Stimulated activated CD4-positive, alpha-beta T cell treated with anti-CD3 and anti-CD28 coated beads, TNF-alpha, amount 100 ng/mL, for 1 hour (primary cell): ENCODE measurements at places on chromosomes 1 and 21.

- DNase-seq, result no peak
These were observed 95.5 kb upstream of the SGIP1 start for GRCh38 chr1:66438501-66438900.

GRCh38 chr1:11558276-11558675 is 79.3 kb downstream of the DISP3 start:
- DNase-seq, result no peak

- no peak for DNase-seq
These were observed 3.0 kb downstream of the ADAM30 start for GRCh38 chr1:119893238-119893791.

GRCh38 chr1:206010060-206010459 is 6.9 kb upstream of the RAB7B start:
- no peak for DNase-seq

GRCh38 chr1:246734866-246735265 is 10.7 kb downstream of the SCCPDH start:
- DNase-seq, result no peak

- no peak for DNase-seq
These were observed 10.3 kb downstream of the LAPTM5 start for GRCh38 chr1:30747033-30748008.

DNA sequence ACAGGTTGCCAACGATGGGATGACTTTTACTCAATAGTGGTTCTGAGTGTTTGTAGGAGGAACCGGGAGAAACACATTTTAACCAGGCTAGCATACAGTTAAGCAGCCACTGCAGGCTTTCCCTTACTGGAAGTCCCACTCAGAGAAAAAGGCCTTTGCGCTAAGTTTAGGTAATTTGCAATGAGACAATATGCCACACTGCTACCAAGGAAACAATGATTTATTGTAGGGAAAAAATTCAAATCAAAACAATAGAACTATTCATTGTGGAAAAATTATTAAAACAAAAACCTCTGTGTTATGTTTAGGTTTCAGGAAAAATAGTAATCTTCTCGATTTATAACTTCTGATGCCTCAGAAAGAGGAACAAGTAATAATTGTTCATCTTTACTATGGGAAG is 51.4 kb upstream of the CR2 start:
- no peak for DNase-seq

GRCh38 chr1:112626887-112627286 is 7.3 kb downstream of the CAPZA1 start:
- no peak for DNase-seq

DNA sequence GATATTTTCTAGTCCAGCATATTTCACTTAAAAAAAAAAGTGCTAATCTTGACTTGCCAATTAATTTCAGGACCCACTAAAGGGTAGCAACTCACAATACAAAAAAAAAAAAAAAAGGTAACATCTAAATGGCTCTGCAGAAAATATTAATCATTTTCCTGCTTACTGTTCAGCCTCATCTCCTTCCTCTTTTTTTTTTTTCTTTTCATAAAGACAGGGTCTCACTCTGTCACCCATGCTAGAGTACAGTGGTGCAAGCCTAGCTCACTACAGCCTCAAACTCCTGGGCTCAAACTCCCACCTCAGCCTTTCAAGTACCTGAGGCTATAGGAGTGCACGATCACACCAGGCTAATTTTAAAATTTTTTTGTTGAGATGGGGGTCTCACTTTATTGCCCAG is 30.4 kb downstream of the TTC13 start:
- DNase-seq, result no peak

GRCh38 chr1:154186177-154186576 is 5.7 kb downstream of the TPM3 start:
- no peak for DNase-seq

DNA sequence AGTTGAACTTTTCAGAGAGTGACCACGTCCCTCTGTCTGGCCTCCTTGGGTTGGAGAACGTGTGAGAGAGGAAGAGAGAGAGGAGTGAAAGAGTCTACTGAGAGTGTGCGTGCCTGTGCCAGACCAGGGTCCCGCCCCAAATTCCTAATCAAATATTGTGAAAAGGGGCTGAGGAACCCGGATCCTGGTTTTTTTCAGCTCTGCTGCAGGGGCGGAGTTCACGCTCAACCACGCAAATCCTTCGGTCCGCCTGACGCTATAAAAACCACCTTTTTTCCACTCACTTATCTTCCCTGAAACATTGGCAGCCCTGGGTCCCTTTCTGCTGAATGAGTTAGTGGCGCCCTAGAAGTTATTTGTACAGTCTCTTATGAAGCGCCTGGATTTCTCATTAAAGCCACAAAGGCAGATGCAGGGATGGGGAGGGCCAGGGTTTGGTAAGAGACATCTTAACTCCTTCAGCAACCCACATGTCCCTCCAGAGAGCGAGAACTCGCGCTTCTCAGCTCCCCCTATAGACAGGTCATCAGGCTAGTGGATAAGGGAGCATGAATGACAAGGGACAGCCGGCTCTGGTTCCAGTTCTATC is at the start of gene FMOD:
Gene FMOD (minus strand): TSS at position 86 of the 589 bp plus-strand sequence. CDS start 2,852 bp downstream, outside the sequence.
- no peak for DNase-seq

DNA sequence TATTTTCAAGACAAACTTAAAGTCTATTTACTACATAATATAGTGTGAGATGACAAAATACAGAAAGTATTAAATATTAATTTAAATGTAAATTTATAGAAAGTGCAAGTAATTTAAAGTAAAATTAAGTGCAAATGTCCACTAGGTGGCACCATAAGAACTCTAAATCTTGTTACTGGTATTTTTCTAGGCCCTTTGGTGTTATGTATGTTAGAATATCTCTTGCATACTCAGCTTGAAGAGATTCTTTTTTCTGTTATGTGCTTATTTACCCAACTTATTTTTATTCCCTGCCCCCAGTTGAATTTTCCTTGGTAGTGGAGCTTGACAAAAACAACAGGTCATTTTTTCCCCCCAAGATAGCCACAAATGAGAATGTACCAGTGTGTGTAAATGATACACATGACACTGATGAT is 71.5 kb downstream of the RPS6KC1 start:
- DNase-seq, result no peak

DNA sequence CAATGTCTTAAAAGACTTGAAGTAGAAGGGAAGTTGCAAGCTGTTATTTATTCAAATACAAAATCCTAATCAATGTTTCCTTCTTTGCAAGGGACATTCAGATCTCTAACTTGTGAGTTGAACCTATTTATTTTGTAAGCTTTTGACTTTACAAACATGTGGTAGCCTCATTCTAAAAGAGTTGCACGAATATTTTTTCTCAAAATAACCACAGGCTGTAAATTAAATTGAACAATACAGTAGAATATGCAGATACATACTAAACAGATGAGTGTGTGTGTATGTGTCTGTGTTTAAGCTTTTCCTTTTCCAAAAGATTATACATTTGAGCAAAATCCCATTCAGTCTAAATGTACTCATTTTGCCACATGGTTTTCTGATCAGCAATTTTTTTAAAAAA is 4.8 kb upstream of the DYNLT5 start:
- no peak for DNase-seq

- no peak for DNase-seq
These were observed 1.9 kb upstream of the IRF2BP2 start for GRCh38 chr1:234611847-234612351.

DNA sequence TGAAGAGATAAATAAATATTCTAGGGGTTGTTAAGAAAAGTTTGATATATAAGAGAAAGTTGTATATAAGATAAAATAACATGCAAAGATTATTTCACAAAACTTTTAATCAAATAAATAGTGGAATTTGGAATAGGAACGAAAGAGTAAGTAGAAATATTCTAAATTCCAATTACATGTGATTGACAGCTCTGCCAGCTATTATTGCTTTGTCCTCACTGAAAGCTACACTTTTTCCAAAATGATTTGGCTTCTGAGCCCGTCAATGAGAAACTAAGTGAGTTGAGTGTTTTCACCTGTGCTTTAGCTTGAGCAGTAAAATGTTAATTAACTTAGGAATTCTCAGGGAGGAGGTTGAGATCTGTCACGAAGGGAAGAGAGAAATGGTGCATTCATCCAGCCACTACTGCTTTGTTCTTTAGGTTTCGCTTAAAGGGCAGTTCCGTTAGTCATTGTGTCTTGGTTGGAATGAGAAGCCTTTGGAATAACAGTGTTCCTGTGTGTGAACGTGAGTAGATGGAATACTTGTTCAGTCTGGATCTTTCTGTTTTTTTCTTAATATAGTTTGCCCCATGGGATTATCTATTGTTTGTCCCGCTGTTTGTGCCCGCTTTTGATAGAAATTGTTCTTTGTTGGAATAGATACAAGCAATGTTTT is 63.3 kb upstream of the CR1L start:
- DNase-seq, result no peak

- no peak for DNase-seq
These were observed 127.5 kb upstream of the EDN2 start for GRCh38 chr1:41611932-41612450.

- no peak for DNase-seq
These were observed 390.6 kb downstream of the PTPRC start for GRCh38 chr1:199029401-199029800.

DNA sequence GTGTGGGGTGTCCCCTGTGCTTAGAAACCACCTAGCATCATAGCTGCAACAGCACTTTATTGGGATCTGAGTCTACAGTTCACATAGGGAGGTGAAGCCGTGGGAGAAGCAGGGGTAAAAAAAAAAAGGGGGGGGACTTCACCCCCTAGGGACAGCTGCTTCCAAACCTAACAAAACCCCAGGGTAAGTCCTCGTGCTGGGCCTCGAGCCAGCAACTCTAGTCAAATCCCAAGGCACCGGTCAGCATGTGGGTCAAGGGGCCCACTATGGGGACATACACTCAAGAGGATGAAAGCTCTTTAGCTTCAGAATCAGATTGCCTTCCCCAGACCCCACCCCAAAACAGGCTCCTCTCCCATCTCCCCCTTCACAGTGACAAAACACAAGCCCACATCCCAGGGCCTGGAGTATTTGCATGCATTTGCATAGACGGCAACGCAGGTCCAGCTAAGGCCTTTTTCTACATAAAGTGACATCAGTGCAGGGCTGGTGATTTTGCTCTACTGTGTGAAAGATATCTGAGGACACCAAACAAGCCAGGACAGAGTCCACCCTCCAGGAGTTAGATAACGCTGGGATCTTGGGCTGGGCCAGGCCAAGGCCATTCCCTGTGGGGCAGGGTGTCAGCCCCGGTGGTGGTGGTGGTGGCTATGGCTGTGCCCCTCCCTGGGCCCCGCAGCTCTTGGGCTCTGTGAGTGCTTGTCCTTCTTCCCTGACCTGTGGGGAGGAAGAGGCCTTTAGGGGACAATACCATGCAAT is 8.1 kb upstream of the PMVK start:
- DNase-seq, result no peak

DNA sequence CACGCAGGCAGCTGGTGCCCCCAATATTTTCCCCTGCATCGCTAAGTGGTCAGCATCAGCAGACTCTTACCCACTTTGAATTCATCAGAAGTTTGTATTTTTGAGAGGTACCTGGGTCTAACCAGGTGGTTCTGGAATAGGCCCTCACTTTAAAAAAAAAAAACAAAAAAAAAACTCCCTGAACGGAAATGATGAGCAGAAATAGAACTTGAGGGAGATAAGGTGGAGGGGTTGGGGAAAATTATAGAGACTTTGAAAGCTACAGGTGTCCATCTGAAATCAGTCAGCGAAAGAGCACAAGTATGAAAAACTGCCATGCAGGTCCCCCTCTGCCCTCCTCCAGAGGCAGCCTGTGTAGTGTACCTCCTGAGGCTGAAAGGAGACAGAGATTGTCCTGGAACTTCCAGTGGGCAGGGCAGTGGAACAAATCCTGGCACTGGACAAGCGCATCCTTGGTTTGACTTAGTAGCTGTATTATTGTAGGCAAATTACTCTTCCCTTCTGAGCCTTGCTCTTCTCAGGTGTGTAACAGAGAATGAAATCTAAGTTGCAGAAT is 1.2 kb downstream of the SLAMF7 start:
- DNase-seq, result no peak

GRCh38 chr1:101142244-101142643 is 94.6 kb upstream of the S1PR1 start:
- no peak for DNase-seq

- DNase-seq, result no peak
These were observed 122.3 kb upstream of the ADAR start for GRCh38 chr1:154730259-154730658.

DNA sequence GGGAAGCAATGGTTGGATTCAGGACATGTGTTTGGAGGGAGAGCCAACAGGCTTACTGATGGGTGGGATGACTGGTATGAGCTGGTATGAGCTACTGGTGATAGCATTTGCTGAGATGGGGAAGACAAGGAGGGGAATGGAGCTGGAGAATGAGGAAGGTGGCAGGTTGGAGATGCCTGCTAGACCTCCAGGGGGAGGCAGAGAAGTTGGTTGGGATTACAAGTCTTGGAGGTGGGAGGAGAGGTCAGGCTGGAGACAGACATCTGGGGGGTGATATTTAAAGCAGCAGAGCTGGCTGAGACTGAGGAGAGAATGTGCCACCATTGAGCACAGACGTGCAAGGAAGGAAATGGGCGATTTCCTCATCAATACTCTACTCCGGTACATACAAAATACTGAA is 31.8 kb upstream of the ENO1 start:
- DNase-seq, result no peak

DNA sequence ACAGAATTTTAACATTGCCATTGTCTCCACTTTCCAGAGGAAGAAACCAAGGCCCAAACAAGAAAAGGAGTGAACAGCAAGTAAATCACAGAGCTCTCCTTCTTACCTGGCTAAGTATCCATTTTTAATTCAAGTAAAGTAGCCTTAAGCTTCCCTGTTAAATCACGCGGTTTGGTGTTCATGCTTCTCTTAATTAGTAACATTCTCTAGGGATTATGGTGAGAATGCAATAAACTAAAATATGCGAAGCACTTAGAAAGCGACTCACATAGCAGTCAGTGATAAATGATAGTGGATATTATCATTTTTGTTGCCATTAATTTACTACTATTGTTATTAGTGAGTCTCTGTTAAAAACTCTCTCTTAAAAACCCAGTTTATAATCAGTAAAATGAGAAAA is 630.5 kb upstream of the TMPRSS15 start:
- no peak for DNase-seq

- no peak for DNase-seq
These were observed 34.7 kb downstream of the CELF3 start for GRCh38 chr1:151681923-151682322.

DNA sequence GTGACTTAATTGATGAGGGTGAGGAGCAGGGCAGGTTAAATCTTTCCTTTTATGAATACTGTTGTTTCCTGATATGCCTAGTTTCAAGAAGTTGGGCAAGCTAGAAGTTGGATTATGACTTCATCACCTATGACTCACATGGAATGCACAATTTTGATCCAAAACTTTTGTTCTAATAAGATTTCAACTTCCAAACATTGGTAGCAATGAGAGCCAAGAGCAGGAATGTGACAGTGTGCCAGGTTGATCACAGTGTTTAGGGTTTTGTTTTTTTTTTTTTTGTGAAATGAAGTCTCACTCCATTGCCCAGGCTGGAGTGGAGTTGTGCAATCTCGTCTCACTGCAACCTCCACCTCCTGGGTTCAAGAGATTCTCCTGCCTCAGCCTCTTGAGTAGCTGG is 349.4 kb downstream of the DUSP10 start:
- DNase-seq, result no peak

- DNase-seq, result no peak
These were observed 65.4 kb downstream of the PLEKHA6 start for GRCh38 chr1:204294357-204294756.
